ENCODE measurements at places on chromosomes 6 and 20. TPM values are rescaled to one million over a fixed set of nuclear protein-coding genes. Genes with fewer than 3 reads are reported as not detected.

Gene OLIG3
- not detected for total RNA-seq

Gene HCRTR2
- total RNA-seq = not detected

Gene DYNLT2
- total RNA-seq = 0.65 TPM

Gene TREM2
- 0.57 TPM for total RNA-seq

Gene RRAGD
- 0.14 TPM for total RNA-seq

Gene DTNBP1
- 5.5 TPM for total RNA-seq

Gene SYNJ2
- 21.6 TPM for total RNA-seq

Gene PRICKLE4
- total RNA-seq = not detected

Gene OXT
- 0.18 TPM for total RNA-seq

Gene SNAP25
- 3.7 TPM for total RNA-seq

Gene TMEM63B
- total RNA-seq = 37.0 TPM

Gene MPIG6B
- total RNA-seq = not detected

Gene ADGRF1
- total RNA-seq = not detected

Gene CALHM6
- 2.3 TPM for total RNA-seq

Gene EMILIN3
- total RNA-seq = under 0.01 TPM

Gene CLPSL2
- total RNA-seq = not detected

Gene TOX2
- 1.1 TPM for total RNA-seq

Gene PSORS1C1
- total RNA-seq = 1.7 TPM

Gene TMEM244
- total RNA-seq = not detected

Gene SIRPB2
- not detected for total RNA-seq

Gene GNAS-AS1
- total RNA-seq = 1.2 TPM

Gene LPA
- total RNA-seq = not detected

Gene STX16
- total RNA-seq = 55.7 TPM

Gene GGTLC1
- not detected for total RNA-seq

Gene OTOR
- not detected for total RNA-seq

Gene SNAP91
- total RNA-seq = under 0.01 TPM

Gene TLDC2
- 0.14 TPM for total RNA-seq

Gene RBM24
- 3.5 TPM for total RNA-seq

Gene FNDC1
- 0.14 TPM for total RNA-seq

Gene ZBP1
- total RNA-seq = not detected

Gene SLC24A3
- total RNA-seq = 1.6 TPM

Gene BTNL2
- not detected for total RNA-seq

Gene OPRL1
- 1.6 TPM for total RNA-seq

Gene ATAT1
- total RNA-seq = 2.0 TPM

Gene RAET1L
- total RNA-seq = not detected

Gene EBF4
- 0.57 TPM for total RNA-seq
